ENCODE measurements at places on chromosomes 1 and 21.

DNA sequence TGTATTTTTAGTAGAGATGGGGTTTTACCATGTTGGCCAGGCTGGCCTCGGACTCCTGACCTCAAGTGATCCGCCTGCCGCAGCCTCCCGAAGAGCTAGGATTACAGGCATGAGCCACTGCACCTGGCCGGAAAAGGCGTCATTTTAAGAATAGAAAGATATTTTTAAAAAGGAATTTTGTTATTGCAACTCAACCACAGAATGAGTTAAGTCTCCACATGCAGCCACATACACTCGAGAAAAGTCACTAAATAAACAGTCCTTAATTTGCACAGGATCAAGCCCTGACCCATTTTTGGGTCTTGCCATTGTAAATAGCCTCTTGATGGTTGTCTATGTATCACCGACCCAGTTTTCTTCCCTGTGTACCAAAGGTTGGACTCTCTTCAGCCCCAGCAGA lies 85.5 kb downstream of the FBXO2 start:
- no peak for DNase-seq

- no peak for DNase-seq
Measured at GRCh38 chr1:150772326-150772725, 6.7 kb upstream of the CTSS start.

DNA sequence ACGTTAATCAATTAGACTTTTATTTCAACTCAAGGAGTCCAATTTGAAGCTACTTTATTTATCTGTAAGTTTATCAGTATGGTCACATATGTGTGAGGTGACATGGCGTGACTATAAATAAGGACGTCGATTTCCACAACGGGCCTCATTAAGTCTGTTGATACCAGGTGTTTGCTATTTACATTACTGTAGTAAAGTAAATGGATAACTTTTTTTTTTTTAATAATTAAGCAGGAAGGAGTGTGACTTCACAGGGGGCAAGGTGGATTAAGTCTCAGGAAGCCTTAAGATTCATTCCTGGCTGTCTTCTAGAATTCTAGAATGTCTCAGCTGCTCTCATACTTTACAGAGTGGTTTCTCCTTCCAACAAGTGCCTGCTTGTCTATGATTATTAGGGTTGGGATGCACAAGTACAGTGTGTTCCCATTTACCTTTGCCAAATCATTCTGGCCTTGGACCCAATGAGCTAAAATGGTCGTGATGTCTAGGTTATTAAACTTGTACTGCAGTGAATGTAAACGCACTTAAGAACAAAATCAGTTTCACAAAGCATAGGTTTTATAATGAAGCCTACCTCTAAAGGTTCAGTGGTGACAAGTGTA lies 15.5 kb downstream of the MAP3K7CL start:
- DNase-seq: no peak

GRCh38 chr1:151156515-151156819 lies at the start of gene TNFAIP8L2:
TSS of gene TNFAIP8L2 (plus strand) at chr1:151156649. CDS start at chr1:151158698, 2,049 bp downstream.
- DNase-seq: peak; percentile 48

DNA sequence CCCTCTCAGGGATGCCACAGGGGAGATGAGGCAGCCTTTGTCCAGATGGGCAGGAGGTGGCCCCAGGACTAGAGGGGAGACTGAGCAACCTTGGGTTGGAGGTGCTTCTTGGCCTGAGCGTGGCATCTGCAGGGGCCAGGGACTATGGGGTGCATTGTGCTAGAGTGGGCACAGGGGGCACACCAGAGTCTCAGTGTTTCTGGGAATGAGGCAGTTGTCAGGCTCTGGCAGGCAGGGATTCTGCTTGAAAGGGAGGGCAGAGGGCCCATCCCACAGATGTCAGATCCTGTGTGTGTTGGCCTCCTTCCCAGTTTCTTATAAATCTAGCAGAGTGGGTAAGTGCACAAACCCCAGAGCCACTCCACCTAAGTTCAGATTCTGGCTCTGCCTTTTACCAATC lies 13.7 kb downstream of the LGR6 start:
- DNase-seq: no peak

- DNase-seq: no peak
Measured at GRCh38 chr21:27036736-27037301, 69.9 kb upstream of the ADAMTS5 start.

DNA sequence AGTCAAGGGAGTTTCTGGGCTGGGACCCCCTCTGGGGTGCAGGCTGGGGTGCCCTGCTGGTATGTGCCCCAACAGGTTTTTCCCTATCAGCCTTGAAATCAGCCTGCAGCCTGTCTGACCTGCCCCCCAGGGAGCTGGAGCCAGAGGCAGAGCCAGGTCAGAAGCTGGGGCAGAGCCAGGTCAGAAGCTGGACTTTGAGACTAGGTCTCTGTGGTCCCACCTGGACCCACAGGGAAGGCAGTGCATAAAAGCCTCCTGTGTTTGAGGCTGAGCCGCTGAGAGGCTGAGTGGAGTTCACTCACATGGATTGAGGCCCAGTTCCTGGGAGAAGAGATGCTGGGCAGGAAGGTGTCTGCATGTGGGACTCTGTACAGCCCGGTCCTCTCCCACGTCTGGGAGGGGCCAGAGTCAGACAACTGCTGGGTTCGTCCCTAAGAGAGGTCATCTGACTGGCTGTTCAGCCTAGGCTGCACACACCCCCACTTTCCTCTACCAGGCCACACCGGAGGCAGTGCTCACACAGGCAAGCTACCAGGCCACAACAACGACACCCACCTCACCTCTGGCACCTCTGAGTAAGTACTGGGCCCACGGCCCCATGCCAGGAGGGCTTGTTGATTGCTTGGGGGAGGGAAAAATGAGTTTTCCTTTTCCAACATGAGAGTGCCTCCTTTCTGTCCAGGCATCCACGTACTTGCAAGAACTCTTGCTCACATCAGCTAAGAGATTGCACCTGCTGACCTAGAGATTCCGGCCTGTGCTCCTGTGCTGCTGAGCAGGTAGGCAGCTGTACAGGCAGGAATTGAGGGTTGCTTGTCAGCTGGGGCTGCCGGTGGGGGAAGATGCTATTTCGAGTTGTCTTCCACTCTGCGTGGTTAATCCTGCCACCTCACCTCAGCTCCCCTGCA lies at the start of gene ANXA9:
TSS of gene ANXA9 (plus strand) at position 488 of the 908 bp plus-strand sequence. CDS start 814 bp downstream, outside the sequence.
- DNase-seq: no peak

- DNase-seq: no peak
Measured at GRCh38 chr1:20494609-20495311, 8.8 kb upstream of the CAMK2N1 start.

GRCh38 chr1:119903443-119903835 lies 7.1 kb upstream of the ADAM30 start:
- DNase-seq: no peak

DNA sequence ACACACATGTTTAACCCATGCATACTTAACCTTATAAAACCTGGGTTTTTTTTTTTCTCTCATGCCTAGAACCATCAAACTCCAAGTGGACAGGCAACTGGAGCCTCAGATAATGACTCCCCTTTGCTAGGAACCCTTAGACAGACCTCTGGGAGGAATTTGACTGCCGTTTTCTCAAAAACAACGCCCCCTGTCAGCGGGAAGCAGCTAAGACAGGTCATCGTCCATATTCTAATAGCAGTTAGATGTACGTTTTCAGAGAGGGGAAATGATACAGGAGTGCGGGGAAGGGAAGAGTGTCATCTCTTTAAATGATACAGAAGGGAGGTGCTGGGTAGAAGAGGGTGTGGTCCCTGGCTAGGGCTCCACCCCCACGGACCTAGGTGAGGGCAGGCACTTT lies 34.7 kb downstream of the LRRC3 start:
- DNase-seq: no peak

DNA sequence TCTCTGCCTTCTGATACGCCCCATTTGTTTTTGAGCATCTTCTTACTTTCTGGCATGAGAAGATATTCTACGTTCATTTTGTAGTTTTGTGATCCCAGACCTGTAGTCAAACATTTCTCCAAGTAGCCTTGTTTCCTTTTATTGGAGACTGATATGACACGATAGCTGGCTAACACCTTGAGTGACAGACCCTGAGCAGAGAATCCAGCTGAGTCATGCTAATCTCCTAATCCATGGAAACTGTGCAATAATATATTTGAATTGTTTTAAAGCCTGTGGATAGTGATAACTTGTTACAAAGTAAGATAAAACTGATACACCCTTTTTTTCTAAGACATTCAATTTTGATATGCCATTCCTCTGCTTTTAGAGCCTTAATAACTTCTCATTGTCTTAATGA lies 1.2 kb upstream of the IFI44L start:
- no peak for DNase-seq

- no peak for DNase-seq
Measured at GRCh38 chr1:69835955-69836354, 268.2 kb downstream of the LRRC7 start.

GRCh38 chr1:192284927-192285326 lies 31.9 kb upstream of the RGS21 start:
- no peak for DNase-seq

GRCh38 chr1:61825393-61825792 lies 83.1 kb downstream of the PATJ start:
- no peak for DNase-seq

DNA sequence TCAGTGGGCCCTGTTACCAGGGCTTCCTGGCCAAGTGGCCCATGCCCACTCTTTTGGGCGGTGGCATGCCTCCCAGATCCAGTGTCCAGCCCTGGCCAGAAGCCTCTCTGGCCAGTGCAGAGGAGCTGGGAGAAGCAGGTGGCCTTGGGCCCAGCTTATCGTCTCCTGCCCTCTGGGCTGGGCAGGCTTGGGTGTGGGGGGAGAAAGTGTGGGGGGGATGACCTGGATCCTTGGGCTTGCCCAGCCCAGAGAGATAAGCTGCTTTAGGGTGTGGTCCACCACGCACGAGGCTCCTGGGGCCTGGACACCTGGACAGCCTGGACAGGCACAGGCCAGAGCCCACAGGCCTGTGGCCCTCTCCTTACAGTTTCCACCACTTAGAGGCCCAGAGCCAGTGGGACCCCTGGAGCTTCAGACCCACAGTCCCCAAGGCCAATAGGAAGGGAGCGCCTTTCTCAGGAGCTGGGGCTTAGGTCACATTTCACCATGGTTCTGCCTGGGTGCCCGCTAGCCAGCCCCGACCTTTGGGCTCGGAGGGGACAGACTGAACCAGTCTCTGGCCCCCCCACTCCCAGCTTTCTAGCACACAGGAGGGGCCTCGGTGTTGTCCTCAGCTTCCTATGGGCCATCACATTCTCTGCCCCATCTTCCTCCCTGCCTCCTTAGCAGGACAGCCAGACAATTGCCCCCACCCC lies 1.8 kb downstream of the ESPN start:
- no peak for DNase-seq

GRCh38 chr1:177257576-177257975 lies 86.8 kb downstream of the BRINP2 start:
- DNase-seq: no peak

GRCh38 chr21:34811368-34811767 lies 142.6 kb downstream of the CLIC6 start:
- no peak for DNase-seq

DNA sequence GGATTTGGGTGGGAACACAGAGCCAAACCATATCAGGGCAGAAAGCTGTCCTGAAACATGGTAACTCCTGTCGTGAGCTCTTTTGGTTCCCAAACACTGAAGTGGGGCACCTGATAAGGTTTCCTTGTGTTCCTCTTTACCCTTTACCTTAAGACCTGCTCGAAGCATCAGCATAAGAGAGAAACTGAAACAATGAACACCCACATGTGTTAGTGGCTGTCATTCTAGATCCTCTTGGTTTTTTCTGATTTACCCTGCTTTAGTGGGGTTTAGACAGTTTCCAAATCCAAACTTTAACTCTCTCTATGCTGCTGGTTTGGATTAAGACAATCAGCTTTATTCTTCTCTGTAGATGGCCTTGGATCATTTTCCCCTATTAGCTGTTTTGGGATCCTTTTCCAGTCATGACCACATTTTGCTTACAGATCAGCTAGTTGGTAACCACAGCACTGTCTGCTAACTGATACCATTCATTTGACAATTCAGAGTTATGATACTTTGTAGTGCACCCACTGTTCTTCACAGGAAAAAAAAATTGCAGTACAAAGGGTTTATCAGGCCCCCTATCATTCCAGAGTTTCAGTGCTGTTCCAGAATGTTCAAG lies 975 bp upstream of the MNDA start:
- DNase-seq: no peak

GRCh38 chr1:232704694-232705680 lies 75.1 kb upstream of the SIPA1L2 start:
- no peak for DNase-seq

- no peak for DNase-seq
Measured at GRCh38 chr21:38170704-38171682, 85.8 kb upstream of the KCNJ15 start.

GRCh38 chr1:231706934-231707333 lies 80.3 kb downstream of the DISC1 start:
- DNase-seq: no peak

GRCh38 chr1:101460739-101461138 lies 223.9 kb downstream of the S1PR1 start:
- no peak for DNase-seq

DNA sequence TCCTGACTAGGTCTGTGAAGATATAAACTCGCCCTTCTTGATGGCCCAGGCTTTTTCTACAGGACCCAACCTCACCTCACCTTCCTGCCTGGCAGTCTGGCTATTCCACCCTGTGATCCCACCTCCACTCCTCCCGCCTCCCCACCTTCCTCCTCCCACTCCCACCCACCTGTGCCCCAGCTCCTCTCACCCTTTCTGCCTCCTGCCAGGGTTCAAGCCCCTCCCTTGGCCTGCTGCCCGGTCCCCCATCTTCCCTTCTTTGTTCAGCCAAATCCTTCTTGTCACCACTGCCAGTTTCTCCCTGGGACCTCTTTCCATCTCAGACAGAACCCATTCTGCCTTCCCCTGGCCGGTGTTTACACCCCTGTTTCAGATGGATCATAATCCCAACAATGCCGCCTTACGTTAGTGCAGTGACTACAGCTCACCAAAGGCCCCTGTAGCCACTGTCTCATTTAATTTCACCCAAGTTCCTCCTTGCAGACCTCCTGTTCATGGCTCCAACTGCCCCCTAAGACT lies 127.5 kb upstream of the EDN2 start:
- no peak for DNase-seq

DNA sequence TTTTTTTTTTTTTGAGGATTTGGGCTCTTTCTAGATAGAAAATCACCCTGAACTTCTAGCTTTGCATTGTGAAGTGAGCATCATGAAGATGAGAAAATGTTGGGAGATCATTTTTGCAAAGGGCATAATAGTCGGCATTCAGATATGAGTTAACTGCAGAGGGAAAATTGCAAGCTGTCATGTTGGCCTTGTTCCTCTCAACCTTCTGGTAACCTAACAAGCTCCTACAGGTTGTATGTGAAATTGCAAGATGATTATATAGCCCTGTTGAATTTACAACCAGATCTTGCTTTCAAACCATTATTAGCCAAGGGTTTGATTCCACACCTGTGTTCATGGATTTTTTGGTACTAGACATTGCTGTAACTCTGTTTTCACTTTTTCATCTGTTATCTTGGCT lies 2.2 kb downstream of the ELOA start:
- DNase-seq: no peak
